Right renal pelvis (tissue), 4 donors: ENCODE measurements at places on chromosomes 6 and 20.

GRCh38 chr6:83636800-83637199 lies 72.1 kb downstream of the SNAP91 start:
- no peak for DNase-seq

DNA sequence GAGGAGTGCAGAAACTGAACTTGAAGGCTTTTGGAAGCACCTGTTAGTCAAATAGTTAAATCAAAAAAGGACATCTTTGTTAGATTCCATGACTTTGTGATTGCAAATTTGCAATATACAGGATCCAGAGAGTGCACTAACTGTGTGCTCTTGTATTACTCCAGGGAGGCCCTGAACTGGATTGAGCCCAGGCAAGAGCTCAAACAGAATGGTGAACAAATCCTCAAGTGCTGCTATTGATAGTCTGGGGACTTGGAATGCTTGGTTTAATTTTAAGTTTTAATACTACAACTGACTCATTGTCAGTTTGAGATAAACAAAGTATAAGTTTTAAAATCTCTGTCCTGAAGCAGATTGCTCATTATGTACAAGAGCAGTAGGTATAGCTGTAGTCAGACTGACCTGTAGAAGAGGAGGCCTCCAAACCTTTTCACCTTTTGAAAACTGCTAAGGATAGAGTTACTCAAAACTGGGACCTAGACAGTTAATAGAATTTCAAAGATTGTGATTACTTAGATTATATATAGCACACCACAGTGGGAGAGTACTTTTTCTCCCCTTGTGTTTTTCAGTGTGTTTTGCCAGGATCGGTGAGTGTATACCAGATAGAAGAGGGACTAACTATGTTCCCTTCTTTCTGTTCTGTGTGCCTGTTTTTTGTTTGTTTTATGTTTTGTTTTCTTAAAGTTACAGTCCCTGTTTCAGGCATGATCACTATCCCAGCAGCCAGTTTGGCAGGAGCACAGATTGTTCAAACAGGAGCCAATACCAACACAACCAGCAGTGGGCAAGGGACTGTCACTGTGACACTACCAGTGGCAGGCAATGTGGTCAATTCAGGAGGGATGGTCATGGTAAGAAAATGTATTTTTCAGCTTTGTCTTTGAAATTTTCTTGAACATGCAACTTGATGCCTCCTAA lies 18.3 kb downstream of the NFYA start:
- DNase-seq: no peak

DNA sequence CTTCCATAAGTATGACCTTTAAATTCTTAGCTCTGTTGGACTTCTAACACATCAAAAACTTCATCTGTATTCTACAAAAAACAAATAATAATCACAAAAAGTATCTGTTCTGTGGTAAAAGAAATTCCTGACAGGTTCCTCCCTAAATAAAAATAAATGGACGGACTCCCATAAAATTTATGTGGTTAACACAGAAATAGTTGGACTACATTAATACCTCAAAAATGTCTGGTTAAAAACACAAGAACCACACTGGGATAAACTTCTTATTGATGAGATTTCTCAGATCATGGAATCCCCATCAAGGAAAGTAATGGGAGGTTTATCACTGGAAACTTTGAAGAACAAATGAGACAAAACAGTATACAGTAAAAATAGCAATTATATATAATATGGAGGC lies 172.4 kb downstream of the MOXD1 start:
- DNase-seq: no peak

GRCh38 chr6:131063764-131064272 lies 773 bp upstream of the EPB41L2 start:
- DNase-seq: no peak

DNA sequence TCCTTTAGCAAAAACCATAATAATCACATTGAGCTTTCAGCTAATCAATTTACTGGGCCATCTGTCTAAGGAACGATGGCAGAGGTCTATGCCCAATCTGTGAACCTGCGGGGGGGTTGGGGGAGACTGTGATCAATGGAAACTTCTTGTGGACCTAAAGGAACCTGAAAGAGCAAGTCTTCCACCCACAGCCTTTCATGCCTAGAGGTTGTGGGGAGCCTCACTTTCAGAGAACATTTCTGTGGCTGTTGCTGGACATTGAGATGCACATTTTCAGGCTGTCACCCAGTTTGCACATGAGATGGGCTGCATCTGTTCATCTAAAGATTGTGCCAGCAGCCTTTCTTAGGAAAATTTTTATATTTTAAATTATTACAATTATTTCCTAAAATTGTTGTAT lies 310.0 kb upstream of the SPTLC3 start:
- DNase-seq: no peak

DNA sequence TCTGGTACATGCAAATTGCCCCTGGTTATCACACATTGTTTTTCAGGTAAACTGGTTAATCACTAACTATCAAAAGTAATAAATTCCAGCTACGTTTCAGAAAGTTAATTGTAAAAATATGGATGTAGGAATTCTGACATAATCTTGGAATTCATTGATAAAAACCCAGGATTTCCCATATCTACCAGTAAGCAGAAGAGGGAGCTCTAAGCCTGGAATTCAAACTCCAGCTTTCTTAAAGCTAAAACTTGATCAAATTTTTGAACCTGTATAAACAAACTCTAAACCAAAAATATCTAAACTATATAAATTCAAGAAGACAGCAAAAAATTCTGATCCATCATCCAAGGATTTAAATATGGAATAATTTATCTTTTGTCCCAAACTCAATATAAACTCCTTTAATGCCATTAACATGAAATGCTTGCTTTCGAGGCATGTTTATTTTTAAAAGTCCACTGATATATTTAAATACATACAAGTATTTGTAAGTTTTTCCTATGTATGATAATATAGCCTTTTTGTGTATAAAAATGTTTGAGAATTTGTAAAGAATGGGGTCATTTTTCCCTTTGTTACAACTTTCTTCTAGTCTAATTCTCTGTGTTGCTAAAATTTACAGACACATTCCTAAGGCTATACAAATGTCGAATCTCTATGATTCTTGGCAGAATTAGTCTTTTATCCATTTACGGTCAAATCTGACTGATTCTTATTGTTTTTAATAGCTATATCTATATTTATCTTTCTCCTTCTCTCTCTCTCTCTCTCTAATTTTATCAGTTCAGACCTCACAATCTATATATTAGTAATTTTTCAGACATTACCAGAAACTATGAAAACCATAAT lies 91.4 kb upstream of the RNF217 start:
- no peak for DNase-seq
